Urinary bladder (tissue), 4 donors: ENCODE measurements at places on chromosomes 3 and 15. TPM values are rescaled to one million over a fixed set of nuclear protein-coding genes. Genes with fewer than 3 reads are reported as not detected.

GRCh38 chr3:149421764-149422163 lies 44.3 kb upstream of the TM4SF1 start:
- DNase-seq = no peak

GRCh38 chr3:150744041-150744918 lies 18.7 kb downstream of the SIAH2 start:
- DNase-seq = no peak

DNA sequence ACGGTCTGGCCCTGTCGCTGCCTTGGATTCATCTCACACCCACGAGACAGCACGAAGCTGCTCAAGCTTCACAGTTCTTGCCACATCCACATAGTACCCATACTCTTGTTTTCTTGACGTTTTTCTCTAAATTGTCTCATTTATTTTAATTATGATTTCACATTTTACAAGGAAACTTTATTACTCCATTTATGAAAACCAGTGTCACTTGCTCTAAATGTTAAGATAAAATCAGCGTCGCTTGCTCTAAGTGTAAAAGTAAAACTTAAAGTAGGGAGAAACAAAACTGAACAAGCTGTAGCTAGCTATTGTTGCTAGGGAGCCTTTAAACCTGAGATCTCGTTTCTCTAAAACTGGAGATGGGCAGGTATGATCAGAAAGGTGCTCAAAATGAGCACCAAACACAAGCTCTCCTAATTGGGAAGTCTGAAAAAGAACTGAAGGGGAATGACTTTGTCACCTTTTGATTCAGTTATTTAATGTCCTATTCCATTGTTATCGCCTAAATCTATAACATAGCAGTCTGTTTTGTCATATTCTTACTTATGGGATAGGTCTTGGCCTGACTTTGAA lies 680 bp downstream of the IFT122 start:
- no peak for DNase-seq

- no peak for DNase-seq
Observed at GRCh38 chr15:63015618-63016017, 26.9 kb upstream of the TPM1 start.

GRCh38 chr3:98262046-98262445 lies 2.0 kb upstream of the OR5H6 start:
- DNase-seq = no peak

The GALNT15 gene
- 121 TPM for polyA plus RNA-seq

DNA sequence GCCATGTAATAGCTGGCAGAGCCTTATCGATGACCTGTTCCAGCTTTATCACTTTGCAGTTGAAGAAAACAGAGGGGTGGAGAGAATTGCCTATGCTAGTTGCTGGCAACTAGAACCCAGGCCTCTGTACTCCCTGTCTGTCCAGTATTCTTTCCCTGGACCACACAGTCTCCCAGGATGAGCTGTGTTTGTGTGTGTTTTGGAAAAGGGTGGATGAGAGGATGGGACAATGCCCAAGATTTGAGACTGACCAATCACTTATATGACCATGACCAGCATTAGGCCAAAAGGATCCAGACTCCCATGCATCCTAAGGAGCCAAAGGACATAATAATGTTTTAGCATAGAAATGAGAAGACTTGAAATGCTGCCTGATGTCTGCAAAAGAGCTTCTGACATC lies 102.6 kb downstream of the CD200R1L start:
- DNase-seq = no peak

The SKOR1 gene
- polyA plus RNA-seq = 0.60 TPM

DNA sequence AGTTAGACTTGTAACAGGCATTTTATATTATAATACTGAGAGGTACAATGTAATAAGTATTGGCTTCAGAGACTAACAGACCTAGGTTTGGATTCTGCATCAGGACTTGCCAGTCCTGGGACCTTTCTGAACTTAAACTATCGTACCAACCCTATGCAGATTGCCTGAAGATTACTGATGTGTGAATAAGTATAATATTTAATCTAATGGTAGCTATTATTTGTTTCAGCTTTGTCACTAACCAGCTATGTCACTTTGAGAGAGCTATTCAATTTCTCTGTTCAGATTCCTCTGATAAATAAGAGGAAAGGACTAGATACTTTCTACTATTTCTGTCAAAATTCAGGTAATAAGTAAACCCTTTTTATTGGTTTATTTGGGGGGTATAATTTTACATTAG lies 184.4 kb upstream of the NECTIN3 start:
- DNase-seq = no peak

The ZDHHC23 gene
- polyA plus RNA-seq = 1.3 TPM
